ENCODE measurements at places on chromosomes 11 and 22.
A peak's percentile ranks its signal among the peaks of the same experiment; 100 is the strongest.

- DNase-seq = peak; percentile 96
Observed at GRCh38 chr11:57761301-57762234, at the start of gene CTNND1. TSS of gene CTNND1 (plus strand) at chr11:57761802. CDS start at chr11:57791479, 29,677 bp downstream.

DNA sequence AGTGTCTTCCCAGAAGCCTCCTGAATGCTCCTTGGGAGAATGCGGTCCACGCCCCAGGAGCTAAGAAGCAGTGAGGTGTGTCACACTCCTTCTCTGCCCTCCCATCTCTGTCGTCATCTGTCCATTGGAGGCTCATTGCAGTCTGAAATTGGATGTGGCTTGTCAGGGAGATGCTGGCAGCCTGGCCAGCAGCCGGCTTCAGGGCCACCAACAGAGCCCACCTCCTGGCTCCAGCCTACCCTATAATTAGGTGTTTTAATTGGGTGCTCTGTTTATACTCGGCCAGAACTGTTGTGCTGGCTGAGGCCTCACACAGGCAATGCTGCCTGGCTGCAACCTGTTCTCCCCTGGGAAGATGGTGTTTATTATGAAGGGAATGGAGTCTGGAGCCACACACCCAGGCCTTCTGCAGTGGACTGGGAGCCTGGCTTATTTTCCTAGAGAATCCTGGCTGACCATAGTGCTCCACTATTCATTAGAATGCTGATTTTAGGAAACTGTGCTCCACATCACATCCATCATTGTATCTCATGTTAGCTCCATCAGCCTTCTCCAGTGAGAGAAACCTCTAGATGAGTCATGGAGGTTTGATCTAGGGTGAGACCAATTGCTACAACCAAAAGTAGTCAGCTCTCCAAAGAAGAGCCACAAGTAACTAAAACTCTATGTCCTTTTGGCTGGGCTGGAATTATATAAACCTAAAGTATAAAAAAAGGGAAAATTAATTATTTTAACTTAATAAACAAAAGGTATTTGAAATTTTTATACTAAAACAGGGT is 86.8 kb upstream of the CRTAM start:
- peak; percentile 62 for DNase-seq

- no peak for DNase-seq
Observed at GRCh38 chr11:61636676-61637075, 43.5 kb upstream of the DAGLA start.

DNA sequence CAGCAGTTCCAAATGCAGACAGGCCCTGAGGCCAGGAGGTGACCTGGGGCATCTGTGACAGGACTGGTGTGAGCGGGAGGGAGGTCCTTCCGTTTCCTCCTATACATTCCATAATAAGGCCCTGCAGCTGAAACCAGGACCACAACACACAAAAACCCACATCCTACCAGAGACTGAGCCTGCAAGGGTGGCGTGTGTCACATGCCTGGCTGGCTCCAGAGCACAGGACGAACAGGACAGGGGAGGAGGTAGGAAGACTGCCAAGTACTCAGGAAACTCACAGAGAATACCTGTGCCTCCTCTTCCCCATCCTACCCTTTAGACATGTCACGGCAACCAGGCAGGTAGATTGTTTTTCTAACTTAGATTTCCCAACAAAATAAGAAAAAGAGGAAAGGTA is 103.9 kb downstream of the ARL14EP start:
- DNase-seq = no peak

GRCh38 chr11:106482917-106483785 is 405.7 kb downstream of the AASDHPPT start:
- DNase-seq = peak; percentile 88

DNA sequence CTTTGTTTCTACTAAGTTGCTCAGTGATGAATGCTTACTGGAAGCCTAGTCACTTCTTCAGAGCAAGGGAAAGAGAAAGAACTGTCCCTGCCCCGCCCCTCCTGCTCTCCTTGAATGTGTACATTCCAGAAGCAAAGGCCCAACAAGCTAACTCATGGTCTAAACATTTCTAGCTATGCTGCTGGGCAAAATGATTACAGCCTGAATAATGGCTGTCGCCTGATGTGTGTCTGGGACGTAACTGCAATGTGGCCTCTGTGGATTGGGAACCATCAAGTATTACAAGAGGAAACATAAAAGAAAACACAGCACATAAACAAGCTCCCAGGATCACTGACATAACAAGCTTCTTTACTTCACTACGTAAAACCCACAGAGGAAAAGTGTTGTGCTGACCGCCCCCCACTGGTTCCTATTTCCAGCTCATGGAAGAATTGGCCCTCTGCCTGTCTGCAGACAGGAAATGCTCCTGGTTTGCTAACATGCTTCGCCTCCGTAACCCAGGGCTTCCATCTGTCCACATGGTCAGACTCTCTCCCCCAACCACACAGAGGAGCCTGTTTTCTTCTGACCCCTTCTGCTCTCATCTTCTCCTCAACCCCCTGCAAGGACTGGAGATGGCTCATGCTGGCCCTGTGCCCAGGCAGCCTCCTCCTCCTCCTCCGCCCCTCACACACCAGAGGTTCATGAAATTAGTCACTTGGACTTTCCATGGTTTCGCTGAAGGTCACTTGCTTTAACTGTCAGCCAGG is 187.2 kb downstream of the MAML2 start:
- DNase-seq = peak; percentile 100

DNA sequence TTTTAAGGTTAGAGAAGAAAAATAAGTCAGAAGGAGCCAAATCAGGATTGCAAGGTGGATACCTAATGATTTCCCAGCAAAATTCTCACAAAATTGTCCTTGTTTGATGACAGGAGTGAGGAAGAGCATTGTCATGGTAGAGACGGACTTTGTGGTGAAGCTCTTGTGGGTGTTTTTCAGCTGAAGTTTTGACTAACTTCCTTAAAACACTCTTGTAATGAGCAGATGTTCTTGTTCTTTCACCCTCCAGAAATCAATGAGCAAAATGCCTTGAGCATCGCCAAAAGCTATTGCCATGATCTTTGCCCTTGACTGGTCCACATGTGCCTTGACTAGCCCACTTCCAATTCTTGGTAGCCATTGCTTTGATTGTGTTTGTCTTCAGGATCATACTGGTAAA is 20.0 kb downstream of the CALCB start:
- no peak for DNase-seq

- DNase-seq = no peak
Observed at GRCh38 chr11:91067666-91068065, 844.8 kb upstream of the CHORDC1 start.

DNA sequence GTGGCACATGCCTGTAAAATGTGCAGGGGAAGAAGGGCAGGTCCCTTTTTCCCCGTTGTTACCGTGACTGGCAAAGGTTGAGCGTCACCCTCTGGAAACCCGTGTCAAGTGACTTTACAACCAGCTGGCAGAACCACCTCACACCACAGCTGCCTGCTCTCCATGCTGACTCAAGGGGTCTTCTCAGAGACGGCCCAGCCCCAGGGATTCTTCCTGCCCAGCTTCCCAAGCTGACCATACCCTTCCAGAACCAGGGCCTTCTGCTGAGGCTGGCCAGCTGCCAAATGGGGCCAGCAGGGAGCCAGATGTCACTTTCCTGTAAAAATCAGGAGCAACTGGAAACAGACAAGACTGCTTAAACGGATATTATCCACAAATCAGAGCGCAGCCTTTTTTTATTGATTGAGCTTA is 6.3 kb downstream of the PC start:
- DNase-seq = peak; percentile 26

DNA sequence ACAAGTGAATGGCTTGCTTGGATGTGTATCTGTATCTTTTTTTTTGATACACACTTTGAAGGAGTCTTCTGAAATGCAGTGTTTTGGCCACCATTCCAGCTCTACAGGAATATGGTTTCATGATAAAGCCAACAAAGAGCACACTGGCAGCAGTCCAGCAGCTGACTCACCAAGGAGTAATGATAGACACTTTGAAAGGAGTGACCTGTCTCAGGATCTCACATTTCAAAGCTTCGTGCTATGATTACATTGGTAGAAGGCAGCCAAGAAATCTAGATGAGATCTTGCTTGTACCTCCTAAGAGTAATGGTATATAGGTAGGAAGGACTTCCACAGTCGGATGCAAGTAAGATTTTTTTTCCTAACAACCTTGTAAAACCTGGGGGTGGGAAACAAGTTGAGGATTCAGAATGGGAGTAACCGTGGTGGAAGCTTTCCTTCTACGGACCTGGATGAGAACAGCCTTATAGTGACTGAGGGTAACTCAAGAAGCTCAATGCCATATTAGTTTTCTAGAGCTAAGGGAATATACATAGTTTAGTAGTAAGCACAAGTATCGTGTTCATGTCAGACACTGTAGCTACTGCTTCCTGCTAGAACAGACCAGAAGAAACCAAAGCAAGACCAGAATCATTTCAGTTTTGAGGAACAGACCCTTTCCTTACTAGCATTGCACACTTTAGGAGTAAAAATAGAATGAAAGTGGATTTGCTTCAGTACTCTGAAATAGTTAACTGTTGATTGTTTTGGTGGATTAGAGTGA is 25.0 kb downstream of the MTMR3 start:
- peak; percentile 94 for DNase-seq

- no peak for DNase-seq
Observed at GRCh38 chr11:20729597-20730105, 60.3 kb downstream of the NELL1 start.

- no peak for DNase-seq
Observed at GRCh38 chr11:101508370-101508769, 75.4 kb downstream of the TRPC6 start.

GRCh38 chr11:95910638-95911368 is 13.1 kb downstream of the MTMR2 start:
- DNase-seq = no peak

DNA sequence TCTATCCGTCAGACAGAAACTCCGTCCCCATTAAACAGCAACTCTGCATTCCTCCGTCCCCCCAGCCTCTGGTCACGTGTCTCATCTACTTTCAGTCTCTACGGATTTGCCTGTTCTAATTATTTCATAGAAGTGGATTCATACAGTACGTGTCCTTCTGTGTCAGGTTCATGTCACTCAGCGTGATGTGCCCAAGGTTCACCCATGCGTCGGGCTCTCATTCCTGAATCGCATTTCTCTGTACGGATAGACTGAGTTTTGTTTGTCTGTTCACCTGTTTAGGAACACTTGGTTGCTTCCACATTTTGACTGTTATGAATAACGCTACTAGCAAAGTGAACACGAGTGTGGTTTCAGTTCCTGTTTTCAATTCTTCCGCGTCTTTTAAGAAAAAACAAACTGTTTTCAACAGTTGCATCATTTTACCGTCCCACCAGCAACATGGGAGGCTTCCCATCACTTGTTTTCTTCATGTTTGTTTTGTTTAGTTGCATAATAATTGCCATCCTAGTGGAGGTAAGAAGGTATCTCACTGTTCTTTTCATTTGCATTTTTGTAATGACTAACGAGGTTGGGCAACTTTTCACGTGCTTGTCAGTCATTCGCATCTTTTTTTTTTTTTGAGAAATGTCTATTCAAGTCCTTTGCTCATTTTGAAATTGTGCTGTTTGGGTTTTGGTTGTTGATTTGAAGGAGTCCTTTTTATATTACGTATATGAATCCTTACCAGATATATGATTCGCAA is 8.9 kb upstream of the NLRP6 start:
- DNase-seq = no peak

GRCh38 chr22:27273436-27273835 is 528.1 kb downstream of the MN1 start:
- DNase-seq = no peak

DNA sequence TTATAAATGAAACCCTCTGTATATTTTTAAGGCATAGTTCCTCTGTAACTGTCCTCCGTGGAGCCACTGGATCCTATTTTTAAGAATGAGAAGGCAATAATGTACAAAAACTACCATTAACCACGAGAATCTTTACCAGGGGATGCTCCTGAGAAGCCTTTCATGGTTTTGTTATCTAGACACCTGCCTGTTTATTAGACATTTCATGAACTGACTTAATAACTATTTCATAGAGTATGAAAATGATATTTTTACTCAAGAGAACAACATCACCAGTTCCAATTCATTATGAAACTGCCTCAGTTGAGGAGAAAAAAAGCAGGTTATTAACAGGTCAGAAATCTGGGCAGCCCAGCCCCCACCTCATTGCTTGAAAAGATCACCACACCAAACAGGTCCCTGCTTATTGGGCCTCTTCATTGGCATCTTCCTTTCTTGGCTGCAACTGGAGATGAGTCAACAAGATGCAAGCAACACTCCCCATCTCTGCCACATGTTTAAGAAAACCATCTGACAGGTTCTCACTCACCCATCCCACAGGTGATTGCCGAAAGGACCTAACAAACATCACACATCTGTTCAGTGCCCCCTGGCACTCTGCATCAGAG is 27.8 kb downstream of the ETS1 start:
- no peak for DNase-seq

- DNase-seq = no peak
Observed at GRCh38 chr11:75237050-75237449, 3.5 kb upstream of the TPBGL start.

DNA sequence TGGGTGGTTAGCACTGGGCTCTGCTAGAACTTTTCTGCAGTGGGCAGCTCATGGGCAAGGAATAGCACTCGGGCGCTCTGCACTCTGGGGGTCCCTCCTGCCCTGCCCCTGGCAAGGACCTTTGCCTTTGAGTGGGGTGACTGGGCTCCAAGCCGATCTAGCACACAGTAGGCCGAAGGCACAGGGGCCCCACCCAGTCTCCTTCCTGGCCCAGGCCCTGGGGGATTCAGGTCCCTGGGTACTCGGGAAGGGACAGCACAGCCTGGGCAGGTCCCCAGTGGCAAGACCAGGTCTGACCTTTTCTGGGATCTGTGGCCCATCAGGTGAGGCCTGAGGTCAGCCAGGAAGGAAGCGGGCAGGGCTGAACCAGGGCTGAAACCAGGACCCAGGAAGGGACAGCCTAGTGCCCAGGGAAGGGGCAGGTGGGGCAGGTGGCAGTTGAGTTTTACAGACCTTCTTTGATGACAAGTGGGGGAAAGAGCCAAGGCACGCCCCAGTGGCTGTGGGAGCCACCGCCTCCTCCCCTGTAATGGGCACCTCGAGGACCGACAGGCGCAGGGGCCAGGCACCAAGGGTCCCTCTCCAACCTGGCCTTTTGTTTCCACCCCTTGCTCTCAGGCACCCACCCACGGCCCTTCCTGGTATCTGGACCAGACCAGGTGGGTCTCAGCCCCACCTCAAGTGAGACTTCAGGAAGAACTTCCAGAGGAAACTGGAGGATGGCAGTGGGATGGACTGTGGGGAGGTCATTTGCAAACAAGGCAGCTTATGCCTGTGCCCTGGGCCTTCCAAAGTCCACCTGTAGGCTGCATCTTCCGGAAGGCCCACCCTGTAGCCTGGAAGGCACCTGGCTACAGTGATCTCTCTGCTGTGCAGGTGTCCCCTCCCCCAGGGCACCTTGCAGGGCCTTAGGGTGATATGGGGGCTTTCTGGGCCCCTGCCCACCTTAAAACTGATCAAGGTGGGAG is 883 bp upstream of the AIFM3 start:
- DNase-seq = no peak

- DNase-seq = peak; percentile 33
Observed at GRCh38 chr11:28123151-28123581, 15.0 kb downstream of the METTL15 start.
